ENCODE measurements at places on chromosomes 7 and 10.

DNA sequence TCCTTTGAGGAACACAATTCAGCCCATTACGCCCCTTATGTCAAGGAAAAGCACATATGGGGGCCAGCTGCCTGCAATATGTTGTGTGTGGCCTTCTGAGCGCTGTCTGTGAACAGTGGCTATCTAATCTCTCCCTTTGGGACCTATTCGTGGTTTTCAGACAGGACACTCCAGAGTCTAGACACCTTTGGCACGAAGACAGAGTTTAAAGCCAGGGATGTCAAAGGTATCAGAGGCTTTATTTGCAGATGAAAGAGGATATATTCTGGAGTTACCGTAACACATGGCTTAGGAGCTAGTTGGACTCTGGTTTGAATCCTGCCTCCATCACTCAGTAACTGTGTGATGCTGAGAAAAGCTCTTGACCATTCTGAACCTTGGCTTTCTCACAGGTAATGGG is 14.8 kb upstream of the EEPD1 start:
- no peak for DNase-seq

- DNase-seq: no peak
Measured at GRCh38 chr10:98949306-98949705, 286.3 kb downstream of the HPSE2 start.

DNA sequence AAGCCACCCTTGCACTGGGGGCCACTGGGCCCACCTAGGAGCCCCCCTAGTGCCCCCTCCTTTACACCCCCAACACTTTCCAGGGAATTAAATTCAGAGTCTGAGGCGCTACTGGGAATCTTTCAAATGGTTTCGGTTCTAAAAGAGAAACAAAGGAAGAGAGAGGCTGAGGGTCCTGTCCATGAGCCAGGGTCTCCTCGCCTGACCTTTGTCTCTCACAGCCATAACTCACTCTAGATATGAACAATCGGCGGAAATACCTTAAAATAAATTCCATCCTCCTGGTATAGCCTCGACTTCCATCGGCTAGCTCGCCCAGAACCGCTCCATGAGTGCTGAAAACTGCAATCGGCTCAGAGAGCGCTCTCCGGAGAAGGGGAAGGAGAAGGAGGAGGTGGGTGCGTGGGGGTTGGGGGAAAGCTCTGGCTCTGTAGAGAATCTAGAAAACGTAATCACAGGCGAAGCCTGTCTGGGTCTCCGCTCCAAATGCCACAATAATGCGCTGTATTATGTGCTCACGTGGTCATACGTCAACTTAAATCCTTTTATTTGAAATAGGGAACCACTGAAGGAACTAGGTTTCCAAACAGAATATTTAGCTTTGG is 12.6 kb downstream of the HOXA4 start:
- peak; percentile 36 for DNase-seq

GRCh38 chr10:125002047-125002422 is 60.1 kb downstream of the ZRANB1 start:
- no peak for DNase-seq

- no peak for DNase-seq
Measured at GRCh38 chr10:131908151-131908550, 7.3 kb downstream of the PPP2R2D start.

DNA sequence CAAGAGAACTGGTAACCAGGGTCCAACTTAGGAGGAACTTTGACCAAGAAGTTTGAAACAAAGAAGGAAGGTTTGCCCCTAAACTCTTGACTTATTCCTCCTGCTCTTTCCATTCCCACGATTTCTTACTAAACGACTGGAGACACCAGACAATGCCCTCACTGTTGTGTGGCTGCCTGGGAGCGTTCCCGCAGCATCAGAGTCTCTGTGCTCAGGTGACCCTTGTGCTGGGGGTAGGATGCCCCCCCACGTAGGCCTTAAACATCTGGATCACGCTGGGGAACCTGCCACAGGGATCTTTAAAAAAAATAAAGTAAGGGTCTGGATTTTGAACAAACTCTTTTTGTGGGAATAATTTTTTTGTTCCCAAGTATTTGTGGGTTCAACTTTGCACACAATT is 30.1 kb upstream of the CTBP2 start:
- no peak for DNase-seq

DNA sequence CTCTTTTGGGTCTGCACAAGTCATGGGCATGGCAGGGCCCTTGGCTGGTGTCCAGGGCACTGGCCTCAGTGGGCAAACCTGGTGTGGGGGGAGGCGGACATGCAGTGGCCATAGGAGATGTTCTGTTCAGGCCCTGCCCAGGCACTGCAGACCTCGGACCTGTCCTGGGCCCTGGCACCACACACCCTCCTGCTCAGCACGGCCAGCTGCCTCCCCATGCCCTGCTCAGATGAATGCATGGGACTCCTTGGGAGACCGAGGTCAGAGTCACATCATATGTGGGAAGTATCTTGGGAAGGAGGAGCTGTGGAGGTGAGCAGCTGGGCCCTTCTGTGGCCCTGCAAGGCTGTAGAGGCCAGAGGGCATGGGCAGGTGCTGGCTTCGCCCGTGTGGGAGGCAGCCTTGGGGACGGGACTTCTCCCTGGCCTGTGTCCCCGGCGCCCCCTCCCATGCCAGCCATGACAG is 130.8 kb downstream of the VIPR2 start:
- DNase-seq: no peak

- DNase-seq: no peak
Measured at GRCh38 chr7:117730390-117730789, 142.9 kb downstream of the CTTNBP2 start.

- DNase-seq: no peak
Measured at GRCh38 chr7:2619116-2619515, 12.7 kb upstream of the TTYH3 start.
